ENCODE measurements at places on chromosomes 2 and 18.

GRCh38 chr18:63293935-63294334 lies 25.6 kb downstream of the BCL2 start:
- DNase-seq: no peak

DNA sequence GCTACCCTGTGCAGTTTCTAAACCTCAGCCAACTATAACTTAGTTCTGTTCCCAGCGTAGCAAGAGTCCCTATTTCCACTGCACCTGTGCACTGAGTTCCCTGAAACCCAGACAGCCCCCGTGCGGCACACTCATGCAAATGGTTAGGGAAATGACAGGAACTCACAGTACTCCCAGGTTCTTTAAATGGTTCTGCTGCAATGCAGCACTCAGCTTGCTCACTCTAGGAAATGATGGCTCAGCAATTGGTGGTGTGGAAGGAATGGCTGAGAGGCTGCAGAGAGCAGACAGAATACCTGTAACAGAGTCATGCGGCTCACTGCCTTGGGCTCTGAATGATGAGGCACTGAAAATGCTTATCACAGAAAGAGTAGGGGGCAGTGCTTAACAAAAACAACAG lies 143.0 kb downstream of the RAD51AP2 start:
- DNase-seq: no peak

- no peak for DNase-seq
These were observed 282.9 kb downstream of the GPD2 start for GRCh38 chr2:156719036-156719435.

DNA sequence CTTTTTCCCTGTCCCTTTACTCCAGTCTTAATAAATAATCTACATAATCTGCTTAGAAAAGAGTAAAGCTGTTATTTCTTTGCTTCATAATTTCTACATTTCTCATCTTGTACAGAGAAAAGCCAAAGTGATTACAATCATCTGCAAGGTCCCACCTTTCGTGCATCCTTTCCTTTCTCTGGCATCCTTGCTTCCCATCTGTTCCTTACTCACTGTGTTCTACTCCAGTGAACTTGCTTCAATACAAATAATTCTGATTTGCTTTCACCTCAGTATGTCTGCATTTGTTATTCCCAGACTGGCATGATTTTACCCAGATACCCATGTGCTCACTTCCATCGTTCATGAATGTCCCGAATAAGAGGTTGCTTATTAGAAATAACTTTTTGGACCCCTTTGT lies 99.4 kb upstream of the DSEL start:
- no peak for DNase-seq

DNA sequence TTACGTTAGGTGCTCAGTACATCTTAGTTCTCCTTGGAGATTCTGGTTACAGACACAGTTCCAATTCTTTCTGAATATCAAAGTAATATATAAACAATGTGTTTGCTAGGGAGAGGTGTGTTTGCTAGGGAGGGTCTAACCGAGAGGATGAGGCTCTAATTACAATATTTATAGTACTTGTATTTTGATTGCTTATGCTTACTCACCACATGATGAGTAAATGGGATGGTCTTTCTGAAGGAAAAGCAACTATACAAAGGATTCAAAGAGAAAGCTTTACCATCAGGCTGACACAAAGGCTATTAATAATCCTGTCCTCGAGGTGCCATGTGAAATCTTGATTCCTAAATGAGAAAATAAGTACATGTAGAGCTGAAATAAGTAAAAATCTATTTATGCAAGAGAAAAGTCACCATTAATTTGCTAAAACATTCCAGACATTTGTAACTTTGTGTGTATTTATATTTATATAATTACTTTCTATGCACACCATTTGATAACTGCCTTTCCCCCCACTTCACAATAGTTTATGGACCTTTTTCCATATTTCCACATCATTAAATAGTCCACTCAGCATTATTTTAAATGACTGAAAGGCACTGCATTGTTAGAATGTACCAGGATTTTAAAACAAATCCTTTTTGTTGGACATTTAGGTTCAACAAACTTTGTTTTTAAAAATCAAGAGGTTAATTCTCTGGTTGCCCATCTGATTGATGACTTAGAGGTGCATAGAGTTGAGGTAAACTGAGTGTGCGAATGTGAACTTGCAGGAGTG lies 94.5 kb upstream of the FN1 start:
- DNase-seq: no peak

DNA sequence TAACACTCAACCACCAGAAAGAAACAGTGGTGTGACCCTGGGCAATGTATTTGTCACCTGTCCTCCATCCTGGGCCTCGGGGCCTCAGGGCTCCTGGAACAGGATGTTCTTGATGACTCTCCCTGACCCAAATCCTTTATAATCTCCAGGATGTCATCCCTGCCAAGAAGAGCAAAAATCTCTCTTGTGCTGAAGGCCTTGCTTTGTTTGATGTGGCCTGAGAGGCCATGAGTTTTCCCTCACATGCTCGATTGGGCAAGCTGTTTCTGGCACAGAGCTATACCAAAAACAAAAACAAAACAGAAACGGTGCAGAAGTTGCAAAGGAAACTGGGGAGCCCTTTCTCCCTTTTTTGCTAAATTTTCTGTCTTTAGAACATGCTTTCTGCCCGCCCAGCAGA lies 35.7 kb upstream of the ST3GAL5 start:
- DNase-seq: no peak

DNA sequence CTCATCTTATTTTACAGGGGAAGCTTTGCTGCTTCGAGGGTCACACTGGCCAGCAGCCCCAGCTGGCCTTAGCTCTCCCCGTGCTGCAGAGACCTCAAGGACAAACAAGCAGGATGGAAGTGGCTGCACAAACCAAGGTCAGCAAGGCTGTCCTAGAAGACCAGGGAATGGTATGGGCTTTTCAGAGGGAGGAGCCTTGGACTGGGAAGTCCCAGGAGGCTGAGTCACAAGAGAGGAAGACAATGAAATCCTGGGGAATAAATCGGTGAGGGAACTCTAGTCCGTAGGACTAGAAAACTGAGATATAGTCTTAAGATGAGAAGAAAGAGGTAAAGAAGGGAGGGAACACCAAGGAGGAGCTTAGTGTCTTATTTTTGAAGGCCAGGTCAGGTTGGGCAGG lies 15.7 kb downstream of the CREG2 start:
- no peak for DNase-seq

- DNase-seq: no peak
These were observed 71.7 kb downstream of the HS1BP3 start for GRCh38 chr2:20578895-20579825.

- DNase-seq: no peak
These were observed 159.3 kb downstream of the CYRIA start for GRCh38 chr2:16506366-16506765.
